ENCODE measurements at places on chromosomes 7 and 10. TPM values are rescaled to one million over a fixed set of nuclear protein-coding genes. Genes with fewer than 3 reads are reported as not detected.

DNA sequence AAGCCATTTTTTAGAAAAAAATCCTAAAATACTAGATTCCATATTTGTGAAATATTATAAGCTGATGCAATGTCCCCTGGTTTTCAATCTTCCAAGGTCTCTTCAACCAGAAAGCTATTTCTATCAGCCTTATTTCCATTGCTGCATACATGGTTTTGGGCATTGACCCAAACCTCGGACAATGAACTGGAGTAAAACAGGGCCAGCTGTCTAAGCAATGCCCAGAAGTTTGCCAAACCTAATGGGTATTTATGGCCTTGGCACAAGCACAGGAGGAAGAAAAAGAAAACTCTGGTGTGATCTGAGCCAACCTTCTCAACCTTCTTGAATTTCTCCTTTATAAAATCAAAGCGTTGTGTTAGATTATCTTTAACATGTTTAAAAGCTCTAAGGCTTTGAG, 402.3 kb downstream of the DNAJB9 start:
- no peak for DNase-seq

GRCh38 chr10:114048472-114048871, 4.8 kb downstream of the ADRB1 start:
- no peak for DNase-seq

GRCh38 chr7:54354436-54354835, 187.7 kb upstream of the VSTM2A start:
- no peak for DNase-seq

- no peak for DNase-seq
Measured at GRCh38 chr10:73875139-73875475, 752 bp upstream of the CAMK2G start.

DNA sequence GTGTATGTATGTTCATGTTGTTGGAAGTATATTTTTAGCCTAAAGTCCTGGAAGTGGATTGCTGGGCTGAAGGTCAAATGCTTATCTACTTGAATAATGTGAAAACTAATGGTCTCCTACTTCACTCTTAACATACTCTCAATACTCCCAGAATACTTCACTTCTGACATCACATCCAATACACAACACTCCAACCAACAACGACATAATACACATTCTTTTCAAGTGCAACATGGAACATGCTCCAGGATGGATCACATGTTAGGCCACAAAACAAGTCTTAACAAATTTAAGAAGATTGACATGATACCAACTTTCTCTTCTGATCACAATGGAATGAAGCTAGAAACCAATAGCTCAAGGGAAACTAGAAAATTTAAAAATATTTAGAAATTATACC, 126.9 kb upstream of the ADCY1 start:
- no peak for DNase-seq

GRCh38 chr7:24406789-24407299, 122.9 kb downstream of the NPY start:
- no peak for DNase-seq

- no peak for DNase-seq
Measured at GRCh38 chr10:95831515-95831914, 75.6 kb downstream of the ENTPD1 start.

DNA sequence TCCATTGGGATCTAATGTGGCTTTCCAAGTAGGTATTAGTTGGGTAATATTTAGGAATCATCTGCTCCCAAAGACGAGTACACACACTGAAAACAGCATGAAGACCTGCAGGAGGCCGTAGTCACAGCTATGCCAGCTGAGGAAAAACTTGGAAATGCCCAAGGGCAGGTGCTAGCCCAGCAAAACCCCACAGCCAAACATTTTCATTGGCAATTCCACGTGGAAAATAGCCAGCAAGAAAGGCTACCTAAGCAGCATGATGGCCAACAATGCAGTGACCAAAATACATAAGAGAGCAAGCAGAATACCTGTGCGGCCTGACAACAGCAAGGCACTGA, 32.7 kb downstream of the DOCK4 start:
- no peak for DNase-seq

- DNase-seq, result peak; percentile 86
Measured at GRCh38 chr7:100803398-100804161, 23.7 kb downstream of the EPHB4 start.

DNA sequence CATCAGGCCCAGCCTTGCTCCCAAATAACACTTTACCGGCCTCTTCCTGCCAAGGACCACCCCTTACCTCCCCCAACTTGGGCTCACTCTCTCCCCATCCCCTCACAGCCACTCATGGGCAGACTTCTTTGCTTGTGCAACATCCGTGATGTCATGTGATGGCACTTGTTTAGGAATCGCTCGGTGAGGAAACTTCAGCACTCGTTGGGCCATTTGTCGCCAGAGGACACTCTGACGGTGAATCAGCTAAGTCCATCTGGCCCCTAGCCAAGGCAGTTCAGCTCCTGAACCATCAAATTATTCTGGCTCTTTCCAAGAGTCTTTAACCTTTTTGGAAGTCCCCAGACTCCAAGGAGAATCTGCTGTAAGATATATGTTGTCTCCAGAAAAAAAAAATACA, 19.2 kb downstream of the BTBD16 start:
- no peak for DNase-seq

DNA sequence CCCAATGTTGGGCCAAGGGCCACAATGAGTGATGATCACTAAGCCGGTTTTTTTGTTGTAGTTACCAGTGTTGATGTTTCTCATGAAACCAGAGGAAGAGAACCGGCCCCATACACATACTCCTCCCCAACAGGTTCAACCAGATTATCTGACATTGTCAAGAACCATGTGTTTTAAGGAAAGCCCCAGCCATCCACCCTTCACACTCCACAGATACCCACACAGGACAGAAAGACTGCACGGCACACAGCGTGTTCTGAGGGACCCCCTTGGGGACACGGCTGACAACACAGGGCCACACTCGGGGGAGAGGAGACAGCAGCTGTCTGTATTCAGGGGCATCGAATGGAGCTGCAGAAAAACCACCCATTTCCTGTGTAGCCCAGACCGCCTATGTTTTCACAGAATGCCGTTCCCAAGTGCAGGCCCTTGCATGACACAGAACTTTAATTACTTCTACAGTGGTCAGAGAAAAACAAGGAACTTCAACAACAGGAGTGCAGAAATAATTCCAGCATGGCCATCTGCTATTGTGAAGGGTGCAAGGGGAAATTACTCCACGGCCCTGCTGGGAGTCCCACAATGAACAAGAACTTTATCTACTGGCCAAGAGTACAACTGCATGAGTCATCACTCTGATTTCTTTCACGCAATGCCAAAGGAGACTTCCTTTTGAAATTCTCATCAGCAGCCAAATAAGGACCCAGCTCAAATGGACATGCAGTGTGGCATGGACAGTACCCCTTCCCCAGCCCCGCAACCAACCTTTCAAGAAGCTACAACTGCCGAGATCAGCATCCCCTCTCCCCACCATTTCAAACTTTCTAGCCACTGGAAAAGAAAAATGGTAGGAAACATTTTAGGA, 2.3 kb downstream of the KLF6 start:
- DNase-seq, result peak; percentile 78

- no peak for DNase-seq
Measured at GRCh38 chr7:94907026-94907810, at the start of gene PPP1R9A. TSS of gene PPP1R9A (plus strand) at chr7:94907594. CDS start at chr7:94910114, 2,520 bp downstream.

DNA sequence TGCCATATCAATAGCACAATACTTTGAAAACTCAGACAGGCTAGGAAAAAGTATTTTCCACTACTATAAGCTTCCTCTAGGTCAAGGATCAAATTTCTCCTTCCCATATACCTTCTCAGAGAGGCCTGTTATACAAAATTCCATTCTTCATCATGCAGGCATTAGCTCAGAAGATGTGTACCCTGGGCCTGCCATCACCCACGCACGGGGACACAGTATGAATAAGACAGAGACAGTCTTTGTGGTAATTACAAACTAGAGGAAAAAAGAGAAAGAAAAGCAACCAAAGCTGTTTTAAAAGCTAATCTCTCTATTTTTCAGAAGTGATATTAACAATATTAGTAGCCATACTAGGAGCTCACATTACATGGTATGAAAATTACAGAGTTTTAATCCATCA, 236.8 kb upstream of the AOAH start:
- no peak for DNase-seq

DNA sequence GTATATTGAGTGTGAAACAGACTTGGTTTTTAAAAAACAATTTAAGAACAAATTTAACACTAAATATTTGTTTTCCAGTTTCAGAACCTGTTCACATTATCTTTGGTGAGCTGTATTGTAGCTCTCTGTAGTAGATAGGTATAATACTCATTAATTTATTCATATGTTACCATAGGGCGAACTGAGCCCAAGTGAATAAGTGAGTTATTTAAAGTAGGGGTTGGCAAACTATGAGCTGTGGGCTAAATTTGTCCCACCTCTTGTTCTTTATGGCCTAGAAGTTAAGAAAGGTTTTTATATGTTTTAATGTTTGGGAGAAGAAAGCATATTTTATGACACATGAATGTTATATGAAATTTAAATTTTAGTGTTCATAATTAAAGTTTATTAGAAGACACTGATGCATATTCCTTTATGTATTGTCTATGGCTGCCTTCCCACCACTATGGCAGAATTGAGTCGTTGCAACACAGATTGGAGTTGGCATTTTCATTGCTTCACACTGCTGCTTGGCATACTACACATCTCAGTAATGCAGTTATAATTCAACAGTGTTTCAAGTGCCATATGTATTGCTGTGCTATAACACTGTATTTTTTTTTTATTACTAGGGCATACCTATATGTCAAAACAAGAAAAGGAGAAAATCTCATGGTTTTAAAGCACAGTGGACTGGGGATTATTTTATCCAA, 146.5 kb downstream of the ADK start:
- no peak for DNase-seq

DNA sequence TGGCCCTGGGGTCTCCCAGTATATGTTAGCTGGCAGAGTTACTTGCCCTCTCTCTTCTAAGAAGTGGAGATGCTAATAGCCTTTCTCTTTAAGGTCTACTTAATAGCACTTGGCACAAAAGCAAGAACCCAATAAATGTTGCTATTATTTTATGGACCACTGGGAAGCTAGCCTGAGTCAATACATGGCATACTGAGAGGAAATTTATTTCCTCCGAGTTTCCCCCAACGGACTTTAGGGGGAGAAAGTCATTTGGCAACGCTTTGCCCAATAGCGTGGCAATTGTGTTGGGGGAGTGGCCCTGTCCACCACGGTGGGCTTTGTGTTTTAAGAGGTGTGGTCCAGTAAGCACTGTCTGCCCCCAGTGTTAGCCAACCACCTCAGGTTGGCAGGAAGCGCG, 87.4 kb upstream of the SMNDC1 start:
- DNase-seq, result no peak

GRCh38 chr10:3199488-3199887, 26.9 kb upstream of the PITRM1 start:
- DNase-seq, result no peak

DNA sequence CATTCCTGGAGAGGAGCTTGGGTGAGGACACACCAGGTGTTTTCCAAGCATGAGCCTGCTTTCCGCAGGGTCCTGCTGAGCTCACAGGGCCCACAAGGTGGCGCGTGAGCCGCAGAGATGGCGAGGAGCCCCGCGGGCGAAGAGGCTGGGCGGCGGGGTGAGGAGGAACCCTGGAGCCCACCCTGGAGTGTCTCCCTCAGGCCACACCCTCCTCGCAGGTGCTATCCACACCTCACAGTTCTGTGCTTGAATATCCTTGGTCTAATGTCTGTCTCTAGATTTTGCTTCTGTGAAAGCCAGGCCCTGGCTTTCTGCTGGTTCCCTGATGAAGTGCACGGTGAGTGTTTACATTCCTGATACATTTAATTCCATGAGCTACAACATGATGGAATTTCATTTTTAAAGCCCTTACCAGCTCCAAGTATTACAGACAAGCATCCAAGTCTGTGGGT, 433.6 kb downstream of the ACTR3B start:
- peak; percentile 42 for DNase-seq

- no peak for DNase-seq
Measured at GRCh38 chr7:27159266-27160144, 3.0 kb upstream of the HOXA7 start.

DNA sequence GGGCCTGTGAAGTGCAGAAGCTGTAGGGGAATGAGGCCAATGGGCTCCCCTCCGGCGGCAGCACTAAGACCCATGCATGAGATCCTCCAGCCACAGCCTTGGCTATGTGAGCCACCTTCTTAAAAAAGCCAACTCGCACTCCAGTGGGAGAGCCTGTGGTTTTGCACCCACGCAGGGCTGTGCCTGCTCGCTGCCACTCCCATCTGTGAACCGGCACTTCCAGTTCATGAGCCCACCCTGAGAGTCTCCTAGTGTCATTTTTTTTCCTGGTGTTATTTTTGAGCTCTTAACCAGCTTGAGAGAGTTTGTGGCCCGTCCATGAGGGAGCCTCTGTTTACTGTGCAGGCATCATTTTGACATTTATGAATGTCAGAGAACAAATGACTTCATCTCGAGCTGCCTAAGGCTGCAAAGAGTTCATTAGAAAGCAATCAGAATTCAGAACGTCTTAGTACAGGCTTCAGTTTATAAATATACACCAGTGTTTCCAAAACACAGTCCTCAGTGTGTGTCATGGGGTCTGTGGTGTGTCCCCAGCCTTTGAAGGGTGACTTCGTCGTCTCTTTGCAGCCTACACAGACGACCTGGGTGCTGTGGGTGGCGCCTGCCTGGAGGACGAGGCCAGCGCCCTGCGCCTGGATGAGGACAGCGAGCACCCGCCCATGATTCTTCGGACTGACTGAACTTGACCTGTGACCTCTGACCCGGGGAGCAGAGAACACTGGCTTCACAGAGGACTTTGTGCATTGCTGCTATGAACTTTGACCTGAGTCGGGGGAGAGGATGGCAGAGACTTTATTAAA, 40.4 kb downstream of the WIPI2 start:
- DNase-seq, result no peak

The TMEM196 gene
- 18.8 TPM for total RNA-seq

The SAP25 gene
- total RNA-seq, result not detected

The LRWD1 gene
- total RNA-seq, result 55.4 TPM

The SLC35G1 gene
- total RNA-seq, result 5.7 TPM

The DDIT4 gene
- 26.5 TPM for total RNA-seq

The OR6V1 gene
- not detected for total RNA-seq

The TMEM130 gene
- total RNA-seq, result 4.9 TPM

The FBXL13 gene
- total RNA-seq, result 6.5 TPM

The CDC14C gene
- total RNA-seq, result not detected

All from frontal cortex (tissue), 4 donors.